ENCODE measurements at places on chromosomes 7 and 10.

DNA sequence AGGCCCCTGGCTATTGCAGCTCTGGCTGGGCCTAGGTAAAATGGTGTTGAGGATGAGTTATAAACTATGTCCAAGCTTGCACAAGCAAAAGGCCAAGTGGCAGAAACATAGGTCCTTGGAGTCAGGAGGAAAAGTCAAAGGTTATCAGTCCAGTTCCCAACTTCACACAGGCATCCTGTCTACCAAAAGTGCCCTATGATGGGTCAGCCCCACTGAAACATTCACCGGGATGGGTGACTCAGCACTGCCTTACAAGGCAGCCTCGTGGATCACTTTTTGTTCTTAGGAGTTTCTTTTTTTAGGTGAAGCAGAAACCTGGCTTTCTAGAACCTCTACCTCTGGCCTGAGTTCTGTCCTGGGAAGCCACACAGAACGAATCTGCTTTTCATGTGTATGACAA is 158.8 kb upstream of the LYZL2 start:
- peak; percentile 23 for DNase-seq

GRCh38 chr7:151694828-151695580 is 175.3 kb upstream of the RHEB start:
- no peak for DNase-seq

DNA sequence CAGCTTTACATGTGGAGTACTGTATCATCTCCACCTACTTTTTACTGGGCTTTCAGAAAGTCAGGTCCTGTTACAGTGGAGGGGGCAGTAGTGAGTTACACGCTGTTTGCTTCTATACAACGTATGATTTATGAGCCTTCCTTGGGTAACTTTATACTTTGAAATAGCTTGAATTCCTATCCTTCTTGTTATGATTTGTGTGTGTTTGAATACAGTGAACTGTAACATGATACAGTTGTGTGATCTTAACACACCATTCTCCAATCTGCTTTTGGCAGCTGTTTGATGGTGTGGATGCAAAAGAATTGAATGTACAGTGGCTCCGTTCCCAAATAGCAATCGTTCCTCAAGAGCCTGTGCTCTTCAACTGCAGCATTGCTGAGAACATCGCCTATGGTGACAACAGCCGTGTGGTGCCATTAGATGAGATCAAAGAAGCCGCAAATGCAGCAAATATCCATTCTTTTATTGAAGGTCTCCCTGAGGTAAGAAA is 41.7 kb downstream of the SP8 start:
- peak; percentile 0 for DNase-seq

GRCh38 chr7:4726566-4726965 is 44.5 kb downstream of the FOXK1 start:
- DNase-seq, result no peak

DNA sequence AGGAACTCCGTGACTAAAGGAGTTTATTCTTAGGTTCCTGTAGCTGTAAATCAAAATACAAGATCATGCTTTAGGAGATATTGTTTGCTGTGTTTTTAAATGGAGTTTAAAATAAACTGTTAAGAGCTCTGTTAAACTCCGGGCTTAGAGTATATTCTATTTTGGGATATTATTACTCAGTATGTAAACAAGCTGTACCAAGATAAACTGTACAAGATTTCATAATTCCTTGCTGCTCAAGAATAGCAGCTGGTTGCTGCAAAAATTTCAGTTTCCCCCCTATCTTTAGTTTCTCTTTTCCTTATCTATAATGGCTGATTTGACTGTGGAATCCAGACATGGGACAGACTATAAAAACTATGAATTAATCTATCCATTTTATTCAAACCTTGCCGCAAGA is 215.7 kb downstream of the HTR7 start:
- DNase-seq, result peak; percentile 6

GRCh38 chr7:24902276-24902675 is 77.7 kb downstream of the OSBPL3 start:
- peak; percentile 26 for DNase-seq

GRCh38 chr10:108624052-108624451 is 1299.3 kb downstream of the XPNPEP1 start:
- DNase-seq, result no peak

DNA sequence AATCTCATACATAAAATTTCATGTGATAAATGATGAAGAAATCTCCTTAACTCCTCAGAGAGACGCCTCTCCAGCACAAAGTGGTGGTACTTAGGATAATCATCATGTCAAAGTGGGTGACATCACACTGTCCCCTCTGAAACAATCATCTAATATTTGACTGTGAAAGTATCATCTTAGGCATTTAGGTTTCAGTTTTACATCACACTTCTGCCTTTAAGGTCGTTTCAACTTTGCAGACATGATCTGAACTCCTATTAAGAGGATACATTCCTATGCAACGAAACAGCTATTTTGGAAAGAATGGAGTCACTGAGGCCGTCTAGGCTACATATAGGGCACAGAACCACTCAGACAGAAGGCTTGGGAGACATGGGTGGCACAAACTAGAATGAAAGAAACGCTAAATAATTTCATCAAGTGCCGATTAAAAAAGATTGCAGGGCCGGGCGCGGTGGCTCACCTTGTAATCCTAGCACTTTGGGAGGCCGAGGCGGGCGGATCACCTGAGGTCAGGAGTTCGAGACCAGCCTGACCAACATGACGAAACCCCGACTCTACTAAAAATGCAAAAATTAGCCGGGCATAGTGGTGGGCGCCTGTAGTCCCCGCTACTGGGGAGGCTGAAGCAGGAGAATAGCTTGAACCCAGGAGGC is 2.0 kb downstream of the VOPP1 start:
- DNase-seq, result peak; percentile 70

DNA sequence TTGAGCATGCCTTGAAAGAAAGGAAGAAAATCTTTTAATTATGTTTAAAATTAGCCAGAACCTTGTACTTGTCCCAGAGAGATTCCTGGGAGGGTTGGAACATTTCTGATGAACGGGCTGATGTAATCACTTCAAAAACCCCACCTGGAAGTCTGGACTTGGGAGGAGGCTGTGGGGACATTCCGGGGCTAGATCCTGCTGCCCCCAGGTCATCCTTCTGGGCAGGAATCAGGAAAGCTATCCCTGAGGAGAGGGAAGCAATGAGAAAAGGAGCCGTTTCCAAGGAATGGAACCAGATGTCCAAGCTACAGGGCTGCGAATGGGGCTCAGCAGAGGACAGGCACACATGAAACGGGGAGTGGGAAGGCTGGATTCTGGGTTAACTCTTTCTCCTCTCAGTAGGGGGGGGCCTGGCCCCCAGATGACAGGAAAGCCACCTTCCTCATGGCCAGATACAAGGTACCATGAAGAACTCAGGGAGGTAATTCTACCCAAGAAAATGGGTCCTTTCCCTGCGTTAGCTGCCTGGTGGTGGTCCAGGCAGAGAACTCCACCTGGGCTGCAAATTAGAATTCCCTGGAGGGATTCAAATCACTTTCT is 280.1 kb downstream of the TCF7L2 start:
- no peak for DNase-seq

Data from fibroblast of skin of scalp (primary cell).